ENCODE measurements at places on chromosomes 5 and 9. TPM values are rescaled to one million over a fixed set of nuclear protein-coding genes. Genes with fewer than 3 reads are reported as not detected.

DNA sequence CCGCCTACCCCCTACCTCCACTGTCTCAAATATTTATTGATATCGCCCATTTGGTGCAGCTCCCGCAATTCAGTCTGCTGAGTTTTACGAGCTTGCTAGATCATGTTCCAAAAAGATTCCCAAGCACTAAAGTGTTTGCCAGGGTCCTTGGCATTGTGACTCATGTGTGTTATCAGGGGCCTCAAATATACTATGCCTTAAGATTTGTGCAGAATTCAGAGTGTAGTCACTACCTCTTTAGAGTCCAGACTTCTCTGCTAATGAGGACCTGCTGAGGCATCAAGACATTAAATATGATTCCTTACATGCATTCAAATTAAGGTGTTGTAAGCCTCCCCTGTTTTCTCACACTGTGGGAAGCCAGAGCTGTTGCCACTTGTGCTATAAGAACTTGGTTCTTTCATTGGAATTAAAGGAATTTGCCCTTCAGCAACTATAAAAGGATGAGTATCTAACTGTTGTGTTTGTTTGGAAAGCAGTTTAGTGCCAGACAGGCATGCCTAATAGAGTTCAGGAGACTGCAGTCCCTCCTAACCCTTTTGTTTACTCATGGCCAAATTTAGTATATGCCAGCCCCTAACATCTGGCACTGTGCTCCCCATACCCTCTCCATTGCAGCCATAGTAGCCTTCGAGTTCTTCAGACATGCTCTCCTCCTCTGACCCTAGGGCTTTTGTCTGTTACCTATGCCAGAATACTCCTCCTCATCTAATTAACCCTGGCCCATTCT, 316.4 kb downstream of the NR3C1 start:
- no peak for DNase-seq

DNA sequence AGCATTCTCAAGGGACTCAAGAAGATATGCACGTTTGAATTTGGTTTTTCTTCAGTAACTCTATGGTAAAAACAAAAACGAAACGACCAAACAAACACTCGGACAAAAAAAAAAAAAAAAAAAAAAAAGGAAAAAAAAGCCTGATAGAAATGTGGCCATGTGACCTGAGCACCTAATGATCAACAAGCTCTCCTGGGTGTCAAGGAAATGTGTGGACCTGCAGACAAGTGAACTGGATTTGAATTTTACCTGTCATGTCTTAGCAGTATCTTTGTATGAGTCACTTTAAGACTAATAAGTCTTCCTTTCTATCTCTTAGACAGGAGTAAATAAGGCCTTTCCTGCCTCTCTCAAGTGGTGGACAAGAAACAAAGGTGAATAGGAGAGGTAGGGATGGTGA, 190.6 kb upstream of the GRIA1 start:
- DNase-seq: no peak

Gene LCN2
- polyA plus RNA-seq: 1.2 TPM

- no peak for DNase-seq
Observed at GRCh38 chr5:81395262-81395661, 1.3 kb upstream of the ACOT12 start.

Gene SLC23A1
- polyA plus RNA-seq: 11.8 TPM

Gene TJP2
- 109 TPM for polyA plus RNA-seq

DNA sequence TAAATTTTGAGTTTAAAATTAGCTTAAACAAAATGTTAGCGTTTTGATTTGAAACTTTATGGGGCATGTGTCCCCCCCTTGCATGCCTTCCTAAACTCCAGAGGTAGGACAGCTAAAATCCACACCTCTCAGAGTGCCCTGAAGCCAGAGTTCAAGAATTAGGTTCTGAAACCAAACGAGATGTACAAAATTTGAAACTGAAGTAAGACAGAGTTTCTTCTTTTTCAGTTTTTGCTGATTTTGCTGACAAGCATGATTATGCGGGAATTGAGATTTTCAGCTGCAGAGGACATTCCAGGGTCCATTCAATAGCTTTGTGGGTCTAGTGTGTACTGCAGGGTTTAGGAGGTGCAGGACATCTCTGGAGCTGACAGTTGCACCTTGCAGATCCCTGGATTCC, 17.1 kb upstream of the LOX start:
- DNase-seq: no peak

Gene FAM169A
- 19.5 TPM for polyA plus RNA-seq

- DNase-seq: no peak
Observed at GRCh38 chr5:146109379-146109778, 4.0 kb upstream of the PLAC8L1 start.

DNA sequence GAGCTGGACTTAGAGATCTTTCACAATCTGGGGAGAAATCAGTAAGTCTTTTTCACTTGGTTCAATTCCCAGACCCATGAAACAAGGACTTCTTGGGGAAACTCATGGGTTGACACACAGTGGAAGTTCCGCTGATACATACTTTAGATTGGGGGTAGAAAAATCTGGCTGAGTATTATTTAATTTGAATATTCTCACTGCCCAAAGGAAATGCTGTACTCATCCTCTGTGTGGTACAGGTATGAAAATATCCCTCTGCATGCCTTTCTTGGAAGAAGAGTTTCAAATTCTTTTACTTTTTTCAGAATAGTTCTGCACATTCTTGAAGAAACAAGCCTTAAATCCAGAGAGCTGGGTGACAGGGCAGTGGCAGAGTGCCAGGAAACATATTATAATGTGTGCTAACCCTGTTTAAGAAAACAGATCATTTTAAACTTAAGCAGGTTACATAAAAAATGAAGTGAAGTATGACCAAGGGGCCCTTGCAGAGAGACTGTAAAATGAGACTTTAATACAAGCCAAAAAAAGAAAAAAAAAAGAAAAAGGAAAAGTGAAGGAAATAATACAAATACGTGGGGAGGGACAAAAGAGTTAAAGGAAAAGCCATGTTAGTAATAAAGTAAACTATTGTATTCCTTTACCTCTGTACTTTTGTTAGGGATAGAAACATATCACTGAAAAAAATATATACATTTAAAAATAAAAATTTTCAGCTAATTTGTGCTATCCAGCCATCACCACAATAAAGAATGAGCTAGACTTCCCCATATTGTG, 173.4 kb upstream of the NR3C1 start:
- DNase-seq: peak; percentile 57

Gene PCDHGA3
- 3.6 TPM for polyA plus RNA-seq

DNA sequence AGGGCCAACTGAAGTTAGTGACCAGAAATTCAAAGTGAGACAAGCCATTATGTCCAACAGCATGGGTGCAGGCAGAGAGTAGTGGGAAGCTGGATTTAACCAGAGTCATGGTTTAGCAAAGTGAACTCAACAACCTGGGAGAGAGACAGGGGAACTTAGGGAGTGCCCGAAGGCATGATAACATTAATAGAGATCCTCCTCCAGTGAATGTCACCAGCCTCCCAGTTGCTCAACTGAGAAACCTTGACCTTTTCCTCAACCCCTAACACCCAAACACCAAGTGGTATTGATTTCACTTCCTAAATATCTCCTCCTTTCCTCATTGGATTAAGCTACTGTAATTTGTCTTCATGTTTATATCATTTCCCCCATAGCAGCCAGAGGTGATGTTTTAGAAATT, 42.6 kb downstream of the HMGCS1 start:
- no peak for DNase-seq
